T-cell (primary cell): ENCODE measurements at places on chromosomes 1 and 21.
A peak's percentile ranks its signal among the peaks of the same experiment; 100 is the strongest.

DNA sequence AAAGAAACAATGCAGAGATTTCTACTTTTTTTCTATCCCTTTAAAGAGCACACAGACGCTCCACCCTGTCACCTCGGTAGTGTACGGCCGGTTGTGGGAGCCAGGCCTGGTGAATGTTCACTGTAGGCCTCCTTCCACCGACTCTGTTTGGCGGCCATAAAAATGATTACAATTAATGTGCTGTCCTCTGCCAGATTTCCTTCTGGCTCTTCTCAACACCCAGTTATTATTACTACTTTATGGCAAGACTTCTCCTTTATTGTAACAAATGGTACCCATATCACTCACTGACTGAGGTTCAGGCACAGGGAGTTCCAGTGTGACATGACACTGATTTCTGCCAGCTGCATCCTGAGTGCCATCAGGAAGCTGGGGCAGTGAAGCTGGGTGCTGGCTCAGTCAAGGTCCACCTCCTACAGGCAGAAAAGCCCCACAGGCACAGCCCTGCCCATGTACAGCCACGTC lies 37.4 kb downstream of the GPR161 start:
- DNase-seq: no peak

DNA sequence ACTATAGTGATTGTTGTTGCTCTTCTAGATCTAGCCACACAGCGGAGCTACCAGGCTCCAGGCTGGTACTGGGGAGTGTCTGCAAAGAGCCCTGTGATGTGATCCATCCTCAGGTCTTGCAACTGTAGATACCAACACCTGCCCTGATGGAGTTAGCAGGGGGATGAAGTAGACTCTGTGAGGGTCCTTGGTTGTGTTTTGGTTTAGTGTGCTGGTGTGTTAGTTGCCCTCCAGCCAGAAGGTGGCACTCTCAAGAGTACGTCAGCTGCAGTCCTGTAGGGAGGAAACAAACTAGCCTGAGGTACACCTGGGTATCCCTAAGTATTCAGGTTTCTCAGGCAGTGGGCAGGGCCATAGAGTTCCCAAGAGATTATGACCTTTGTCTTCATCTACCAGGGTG lies 81.2 kb upstream of the TMPRSS2 start:
- no peak for DNase-seq

GRCh38 chr1:98287626-98288025 lies 366.8 kb upstream of the DPYD start:
- no peak for DNase-seq

- no peak for DNase-seq
Observed at GRCh38 chr1:208239473-208240381, 4.5 kb downstream of the PLXNA2 start.

DNA sequence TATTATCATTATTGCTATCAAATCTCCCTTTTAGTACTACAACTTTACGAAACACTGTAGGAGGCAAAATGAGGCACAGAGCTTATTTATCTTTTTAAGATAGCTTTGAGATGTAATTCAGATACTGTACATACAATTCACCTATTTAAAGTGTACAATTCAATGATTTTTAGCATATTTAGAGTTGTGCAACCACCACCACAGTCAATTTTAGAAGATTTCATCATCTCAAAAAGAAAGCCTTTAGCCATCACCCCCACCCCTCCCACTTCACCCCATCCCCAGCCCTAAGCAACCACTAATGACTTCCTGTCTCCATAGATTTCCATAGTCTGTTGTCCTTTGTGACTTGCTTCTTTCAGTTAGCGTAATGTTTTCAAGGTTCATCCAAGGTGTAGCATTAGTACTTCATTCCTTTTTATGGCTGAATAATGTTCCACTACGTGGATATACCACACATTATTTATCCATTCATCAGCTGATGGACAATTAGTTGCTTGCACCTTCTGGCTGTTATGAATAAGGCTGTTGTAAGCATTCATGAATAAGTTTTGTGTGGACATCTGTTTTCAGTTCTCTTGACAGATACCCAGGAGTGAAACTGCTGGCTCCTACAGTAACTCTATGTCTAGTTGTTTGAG lies 9.4 kb upstream of the CAPN9 start:
- no peak for DNase-seq

GRCh38 chr1:48338257-48338656 lies 115.7 kb downstream of the SLC5A9 start:
- no peak for DNase-seq

DNA sequence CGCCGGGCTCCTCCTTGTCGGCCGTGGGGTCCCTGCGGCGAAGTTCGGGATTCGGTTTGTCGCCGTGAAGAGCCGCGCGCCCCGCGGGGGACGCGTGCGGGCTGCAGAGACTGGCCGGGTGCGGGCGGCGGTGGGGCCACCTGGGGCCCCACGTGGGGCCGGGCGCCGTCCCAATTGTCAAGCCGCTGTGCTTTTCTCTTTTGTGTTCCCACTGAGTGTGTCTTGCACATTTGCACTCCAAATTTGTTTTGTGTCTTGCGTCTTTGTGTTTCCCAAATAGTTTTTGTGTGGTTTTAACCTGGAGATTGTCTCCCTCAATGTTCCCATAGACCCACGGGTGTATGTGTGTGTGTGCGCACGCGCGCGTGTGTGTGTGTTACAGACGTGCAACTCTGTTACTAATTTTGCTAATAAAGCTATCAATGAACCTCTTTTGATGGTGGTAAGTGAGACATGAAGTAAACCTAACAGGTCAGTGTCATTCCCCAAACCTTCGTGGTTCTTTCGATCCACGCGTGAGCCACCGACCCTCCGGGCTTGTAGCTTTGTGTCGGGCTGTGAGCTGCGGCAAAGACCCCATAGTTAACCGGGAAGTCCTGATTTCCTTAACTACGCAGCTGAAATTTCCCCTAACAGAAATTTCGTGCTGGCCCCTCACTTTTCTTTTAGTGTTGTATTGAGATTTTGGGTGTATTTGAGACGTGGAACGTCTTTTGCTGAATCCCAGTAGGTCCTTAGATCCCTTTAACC lies 708 bp downstream of the PRDM2 start:
- DNase-seq: peak; percentile 49

DNA sequence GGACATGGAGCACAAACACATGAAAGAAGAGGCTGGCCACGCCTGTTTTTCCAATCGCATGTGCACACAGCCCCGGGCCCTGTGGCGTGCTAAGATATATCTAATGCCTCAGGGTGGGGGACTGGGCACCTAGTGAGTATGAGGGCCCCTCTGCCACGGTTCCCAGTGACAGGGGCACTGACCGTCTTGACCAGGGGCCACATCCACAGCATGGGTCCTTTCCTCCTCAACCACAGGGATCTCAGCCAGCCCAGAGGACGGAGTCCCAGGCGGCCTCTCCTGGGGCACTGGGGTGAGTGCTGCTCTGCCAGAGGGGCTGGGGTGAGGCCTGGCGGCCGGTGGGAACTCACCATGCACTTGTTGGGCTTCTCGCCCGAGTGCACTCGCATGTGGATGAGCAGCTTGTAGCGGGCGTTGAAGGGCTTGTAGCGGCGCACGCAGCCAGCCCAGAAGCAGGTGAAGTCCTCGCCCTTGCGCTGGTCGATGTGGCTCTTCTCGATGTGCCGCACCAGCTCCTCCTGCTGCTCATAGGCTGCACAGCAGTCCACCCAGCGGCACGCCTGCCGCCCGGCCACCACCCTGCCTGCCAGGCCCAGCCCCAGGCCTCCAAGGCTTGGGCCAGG lies 134.7 kb downstream of the DMRTB1 start:
- DNase-seq: no peak
